ENCODE measurements at places on chromosomes 11 and 22.
A peak's percentile ranks its signal among the peaks of the same experiment; 100 is the strongest.

DNA sequence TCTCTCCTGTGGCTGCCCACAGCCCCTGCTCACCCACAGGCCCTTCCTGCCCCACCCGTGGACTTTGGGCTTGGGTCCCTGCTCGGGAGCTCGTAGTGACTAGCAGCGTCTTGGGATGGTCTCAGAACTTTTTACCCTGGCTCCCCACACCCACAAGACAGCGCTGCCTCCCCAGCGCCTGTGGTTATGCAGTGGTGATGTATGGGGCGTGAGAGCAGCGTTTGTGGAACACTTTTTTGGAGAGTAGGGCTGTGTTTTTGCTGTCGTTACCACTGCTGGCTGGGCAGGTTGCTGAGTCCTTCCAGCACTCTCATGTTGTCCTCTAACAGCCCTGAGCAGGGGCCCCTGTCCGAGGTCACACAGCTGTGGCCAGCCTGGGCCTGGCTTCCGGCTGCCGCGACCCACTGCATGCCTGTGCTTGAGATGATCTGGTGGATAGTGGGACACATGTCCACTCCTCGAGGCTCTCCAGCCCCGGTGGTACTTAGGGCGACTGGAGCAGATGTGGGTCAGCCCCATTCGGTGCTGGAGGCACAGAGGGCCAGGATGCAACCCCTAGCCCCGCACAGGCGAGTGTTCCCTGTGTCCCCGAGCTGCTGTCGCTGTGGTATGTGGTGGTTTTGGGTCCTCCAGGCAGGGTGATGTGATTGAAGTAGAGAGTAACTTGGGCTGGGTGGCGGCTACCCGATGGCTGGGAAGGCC lies 7.1 kb upstream of the GRAMD4 start:
- no peak for DNase-seq

DNA sequence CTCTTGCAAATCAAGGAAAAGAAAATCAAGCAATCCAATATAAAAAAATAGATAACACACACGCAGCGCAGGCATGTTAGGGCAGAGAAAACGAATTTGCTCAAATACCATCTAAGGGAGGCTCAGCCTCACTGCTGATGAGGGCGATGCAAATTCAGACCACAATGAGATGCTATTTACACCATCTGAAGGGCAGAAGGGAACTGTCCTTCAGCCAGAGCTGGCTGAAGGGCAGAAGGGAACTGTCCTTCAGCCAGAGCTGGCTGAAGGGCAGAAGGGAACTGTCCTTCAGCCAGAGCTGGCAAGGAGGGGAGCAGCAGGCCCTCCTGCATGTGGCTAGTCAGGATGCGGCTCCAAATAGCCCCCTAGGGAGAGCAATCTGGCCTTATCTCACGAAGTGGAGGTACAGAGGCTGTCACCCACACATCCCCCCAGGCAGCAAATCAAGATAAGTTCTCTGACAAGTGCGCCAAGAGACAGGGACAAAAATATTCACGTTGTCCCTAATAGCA lies 7.6 kb upstream of the SLC39A13 start:
- no peak for DNase-seq

- peak; percentile 21 for DNase-seq
These were observed 219.1 kb upstream of the CCDC179 start for GRCh38 chr11:23079382-23079813.

DNA sequence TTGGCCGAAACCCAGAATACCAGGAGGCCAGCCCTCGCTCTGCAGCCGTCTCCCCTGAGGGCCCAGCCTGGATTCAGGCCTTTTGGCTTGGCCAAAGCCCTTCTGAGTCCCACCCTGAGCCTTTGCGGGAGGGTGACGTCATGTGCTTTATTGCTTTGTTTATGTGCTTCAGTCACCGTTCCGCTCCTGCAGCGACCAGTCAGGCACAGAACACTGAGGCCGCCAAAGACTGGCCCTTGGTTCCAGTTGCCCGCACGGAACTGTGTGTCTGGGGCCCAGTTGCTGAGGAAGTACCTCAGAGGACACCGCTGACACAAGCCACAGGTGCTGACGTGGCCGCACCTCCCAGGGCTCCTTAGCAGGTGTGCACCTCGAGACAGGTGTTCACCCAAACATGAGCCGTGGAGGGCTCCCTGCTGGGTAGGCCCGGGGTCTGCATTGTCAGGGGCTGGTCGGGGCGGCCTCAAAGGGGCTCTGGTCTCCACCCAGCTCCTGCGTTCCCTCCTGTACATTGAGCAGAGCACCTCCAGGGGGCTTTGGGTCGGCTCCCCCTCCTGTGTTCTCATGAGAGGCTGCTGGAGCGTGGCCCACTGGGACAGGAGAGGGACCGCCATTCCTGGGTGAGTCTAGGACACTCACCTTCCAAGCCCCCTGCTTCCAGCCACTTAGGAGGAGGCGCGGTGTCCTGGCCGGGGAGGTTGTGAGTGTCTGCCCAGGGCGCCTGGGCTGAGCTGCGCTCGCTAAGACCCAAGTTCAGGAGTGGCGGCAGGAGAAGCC lies 376.8 kb downstream of the TBC1D22A start:
- DNase-seq, result peak; percentile 7

DNA sequence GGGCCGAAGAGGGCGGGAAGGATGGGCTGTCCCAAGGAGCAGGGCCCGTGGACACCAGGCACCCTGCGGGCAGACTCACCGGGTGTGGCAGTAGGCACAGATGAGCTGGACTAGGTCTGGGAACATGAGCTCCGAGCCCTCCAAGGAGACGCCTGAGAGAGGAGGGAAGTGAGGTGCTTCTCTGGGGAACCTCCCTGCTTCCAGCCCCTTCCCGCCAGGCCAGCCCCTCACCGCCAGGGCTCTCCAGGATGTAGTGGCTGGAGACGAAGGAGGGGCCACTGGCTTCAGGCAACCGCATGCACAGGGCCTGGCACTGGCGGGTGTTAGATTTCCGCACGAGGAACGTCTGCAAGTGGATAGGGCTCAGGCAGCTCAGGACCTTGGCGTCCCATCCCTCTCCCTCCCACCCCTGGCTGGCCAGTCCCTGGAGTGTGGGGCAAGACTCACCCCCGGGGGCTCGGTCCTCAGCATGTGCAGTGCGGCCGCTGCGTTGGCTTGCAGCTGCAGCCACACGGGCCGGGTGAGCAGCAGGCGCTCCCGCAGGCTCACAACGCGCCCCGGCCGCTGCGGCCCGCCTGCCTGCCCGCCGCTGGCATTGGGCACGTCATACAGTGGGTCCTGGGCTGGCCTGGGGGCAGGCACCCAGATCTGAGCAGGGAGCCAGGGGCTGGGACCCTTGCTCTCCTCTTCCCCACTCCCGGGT lies 552 bp downstream of the RIN1 start:
- DNase-seq, result peak; percentile 69

- peak; percentile 85 for DNase-seq
These were observed at the start of gene ZNF215 for GRCh38 chr11:6926208-6927029. Gene ZNF215, plus strand, starts transcription at chr11:6926426. Its CDS starts 5,847 bp downstream, at chr11:6932273.

- peak; percentile 5 for DNase-seq
These were observed 1.1 kb downstream of the ZBTB44 start for GRCh38 chr11:130313383-130314183.

- DNase-seq, result no peak
These were observed 2.5 kb upstream of the IGLL5 start for GRCh38 chr22:22884888-22885840.

DNA sequence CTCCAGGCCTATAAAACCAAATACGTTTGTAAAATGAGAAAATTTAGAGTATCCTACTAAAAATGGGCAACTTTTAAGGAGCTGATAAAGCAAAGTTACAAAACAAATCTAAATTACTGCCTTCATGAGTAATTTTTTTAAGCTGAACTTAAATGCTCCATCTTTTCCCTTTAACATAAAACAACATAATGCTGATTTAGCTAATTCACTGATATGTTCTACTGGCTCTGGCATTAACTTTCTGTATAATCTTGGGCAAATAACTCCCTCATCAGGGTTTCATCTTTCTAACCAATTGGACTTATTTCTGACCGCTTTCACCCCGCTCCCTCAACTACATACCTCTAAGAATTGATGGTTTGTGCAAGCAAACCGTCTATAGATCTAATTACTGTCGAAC lies 362 bp downstream of the OR10A3 start:
- no peak for DNase-seq

DNA sequence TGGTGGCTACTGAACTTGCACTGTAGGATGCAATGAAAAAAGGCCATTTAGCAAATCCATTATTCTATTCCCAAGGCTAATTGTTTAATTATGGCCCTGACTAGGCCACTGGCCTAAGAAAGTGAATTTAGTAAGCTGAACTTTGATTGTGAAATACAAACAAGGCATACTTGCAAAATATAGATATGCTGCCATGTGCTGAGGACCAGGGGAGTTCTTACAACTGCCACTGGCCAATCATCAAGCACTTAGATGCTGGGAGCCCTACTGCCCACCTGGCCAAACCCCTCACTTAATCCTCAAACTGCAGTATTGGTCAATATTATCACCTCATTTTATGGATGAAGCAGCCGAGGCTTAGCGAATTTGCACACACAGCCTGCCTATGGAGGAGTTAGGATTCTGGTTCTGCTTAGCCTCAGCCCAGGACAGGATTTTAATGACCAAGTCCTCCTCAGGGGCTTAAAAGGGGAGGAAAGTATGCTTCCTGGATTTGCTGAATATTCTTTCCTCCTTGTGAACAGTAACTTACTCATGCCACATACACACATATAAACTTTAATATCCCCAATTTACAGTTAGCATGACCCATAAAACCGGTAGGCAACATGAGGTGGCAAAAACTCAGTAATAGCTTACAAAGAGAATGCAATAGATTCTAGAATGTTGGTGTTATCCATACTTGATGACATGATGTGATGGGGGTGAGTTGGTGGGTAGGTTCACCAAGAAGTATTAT lies 39.3 kb downstream of the CD44 start:
- DNase-seq, result no peak

DNA sequence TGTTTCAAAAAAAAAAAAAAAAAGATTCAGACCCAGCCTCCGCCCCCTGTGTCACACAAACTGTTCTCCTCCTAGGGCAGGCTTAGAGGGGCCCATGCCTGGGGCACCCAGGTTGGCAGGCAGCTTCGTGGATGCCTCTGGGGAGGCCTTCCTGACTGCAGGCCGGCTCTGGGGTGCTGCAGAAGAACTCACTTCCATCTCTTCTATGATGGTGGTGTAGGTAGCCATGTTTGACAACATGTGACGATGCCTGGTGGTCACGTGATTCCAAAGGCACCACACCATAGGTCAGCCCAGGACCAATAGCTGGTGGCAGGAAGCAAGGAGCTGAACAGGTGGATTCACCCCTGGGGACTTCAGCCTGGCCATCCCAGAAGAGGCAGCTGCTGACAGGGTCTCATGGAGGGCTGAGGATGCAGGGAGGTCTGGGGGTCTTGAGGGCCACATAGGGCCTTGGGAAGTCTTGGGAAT lies 24.1 kb upstream of the CELSR1 start:
- DNase-seq, result peak; percentile 37

- DNase-seq, result peak; percentile 68
These were observed 39.4 kb downstream of the ABTB2 start for GRCh38 chr11:34318111-34319037.

DNA sequence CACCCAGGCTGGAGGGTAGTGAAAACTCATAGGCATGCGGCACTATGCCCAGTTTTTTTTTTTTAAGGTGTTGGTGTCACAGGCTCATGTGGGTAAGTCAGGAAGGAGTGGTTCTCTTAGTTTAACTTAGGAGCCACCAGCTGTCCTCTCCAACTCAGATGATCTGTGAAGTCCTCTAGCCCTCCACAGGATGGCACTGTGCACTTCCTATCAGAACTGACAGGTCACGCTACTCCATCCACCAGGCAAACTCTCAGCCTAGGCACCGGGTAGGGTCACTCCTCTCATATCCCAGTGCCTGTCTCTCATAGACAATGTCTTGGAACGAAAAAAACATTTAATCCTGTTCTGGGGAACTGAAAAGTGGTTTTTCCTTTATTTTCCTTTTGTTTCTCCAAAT lies 16.5 kb downstream of the NAP1L4 start:
- DNase-seq, result peak; percentile 60

GRCh38 chr11:122342089-122342744 lies 226.2 kb upstream of the BLID start:
- peak; percentile 46 for DNase-seq

- DNase-seq, result no peak
These were observed 137.0 kb downstream of the SERGEF start for GRCh38 chr11:17875891-17876290.

DNA sequence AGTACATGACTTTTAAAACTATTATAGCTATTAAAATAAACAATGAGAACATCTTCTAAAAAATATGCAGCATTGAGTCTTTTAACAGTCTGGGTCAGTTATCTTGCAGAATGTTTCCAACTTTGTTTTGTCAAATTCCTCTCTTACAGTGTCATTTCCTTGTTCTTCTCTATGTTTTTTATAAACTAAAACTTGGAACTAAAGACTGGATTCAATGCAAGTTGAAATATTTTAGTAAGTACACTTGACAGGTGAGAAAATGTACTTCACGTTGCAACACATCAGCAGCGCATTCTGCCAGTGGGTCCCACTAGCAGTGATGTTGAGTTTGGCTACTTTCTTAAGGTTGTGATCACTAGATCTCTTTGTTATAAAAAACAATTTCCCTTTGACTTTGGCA lies 1407.6 kb upstream of the RAG2 start:
- DNase-seq, result no peak

- peak; percentile 73 for DNase-seq
These were observed 638 bp downstream of the PARVA start for GRCh38 chr11:12377824-12378593.

DNA sequence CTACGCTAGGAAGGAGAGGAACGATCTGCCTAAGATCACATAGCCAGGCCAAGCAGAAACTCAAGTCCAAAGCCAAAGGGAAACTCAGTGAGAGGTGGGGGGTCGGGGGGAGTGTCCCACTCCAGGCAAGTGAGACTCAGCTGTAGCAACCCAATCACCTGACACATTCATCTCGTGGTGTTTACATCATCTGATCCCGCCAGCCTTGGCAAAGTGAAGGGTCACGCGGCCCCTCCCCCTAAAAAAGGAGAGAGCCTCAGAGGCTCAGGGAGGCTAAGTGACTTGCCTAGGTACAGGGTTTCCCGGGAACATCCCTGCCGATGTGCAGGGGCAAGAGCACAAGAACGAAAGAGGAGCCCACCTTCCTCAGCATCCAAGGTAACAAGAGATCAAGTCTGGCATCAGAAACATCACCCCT lies 21.5 kb downstream of the MYH9 start:
- DNase-seq, result peak; percentile 64
